ENCODE measurements at places on chromosomes 5 and 9.

- DNase-seq: no peak
Observed at GRCh38 chr5:95417971-95418370, 26.8 kb downstream of the FAM81B start.

- no peak for DNase-seq
Observed at GRCh38 chr5:39469777-39470415, 45.1 kb upstream of the DAB2 start.

DNA sequence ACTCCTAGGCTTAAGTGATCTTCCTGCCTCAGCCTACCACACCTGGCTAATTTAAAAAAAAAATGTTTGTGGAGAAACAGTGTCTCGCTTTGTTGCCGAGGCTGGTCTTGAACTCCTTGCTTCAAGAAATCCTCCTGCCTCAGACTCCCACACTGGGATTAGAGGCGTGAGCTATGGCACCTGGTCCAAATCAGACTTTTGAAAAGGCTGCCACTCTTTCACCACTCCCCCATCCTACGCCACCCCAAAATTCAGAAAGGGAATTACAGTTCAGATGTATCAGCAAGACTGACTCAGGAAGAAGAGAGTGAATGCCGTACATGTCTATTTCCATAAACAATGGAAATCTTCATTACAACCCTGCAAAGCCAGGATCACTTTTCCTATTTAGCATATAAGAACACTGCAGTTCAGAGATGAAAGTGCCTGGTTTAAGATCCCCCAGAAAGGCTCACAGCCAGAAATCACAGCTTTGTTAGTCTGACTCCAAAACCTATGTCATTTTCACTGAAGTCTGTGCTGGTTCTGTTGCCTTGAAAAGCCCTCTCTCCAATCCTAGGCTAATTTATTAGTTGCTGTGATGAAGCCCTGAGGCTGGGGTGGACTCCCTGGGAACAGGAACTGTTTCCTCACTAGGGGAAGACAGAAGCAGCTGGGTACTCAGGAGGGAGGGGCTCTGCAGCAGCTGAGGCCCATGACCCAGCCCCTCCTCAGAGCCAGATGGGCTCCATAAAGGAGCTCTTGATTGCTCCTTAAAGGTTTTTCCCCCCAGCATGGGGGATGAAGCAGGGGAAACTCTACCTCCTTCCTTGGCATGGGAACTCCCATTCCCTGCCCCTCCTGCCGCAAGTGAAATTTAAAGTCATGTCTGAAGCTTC lies 3.1 kb downstream of the FBLL1 start:
- DNase-seq: no peak

- no peak for DNase-seq
Observed at GRCh38 chr5:147017191-147017590, 138.6 kb upstream of the PPP2R2B start.

- no peak for DNase-seq
Observed at GRCh38 chr9:33155393-33155792, 11.7 kb downstream of the B4GALT1 start.

DNA sequence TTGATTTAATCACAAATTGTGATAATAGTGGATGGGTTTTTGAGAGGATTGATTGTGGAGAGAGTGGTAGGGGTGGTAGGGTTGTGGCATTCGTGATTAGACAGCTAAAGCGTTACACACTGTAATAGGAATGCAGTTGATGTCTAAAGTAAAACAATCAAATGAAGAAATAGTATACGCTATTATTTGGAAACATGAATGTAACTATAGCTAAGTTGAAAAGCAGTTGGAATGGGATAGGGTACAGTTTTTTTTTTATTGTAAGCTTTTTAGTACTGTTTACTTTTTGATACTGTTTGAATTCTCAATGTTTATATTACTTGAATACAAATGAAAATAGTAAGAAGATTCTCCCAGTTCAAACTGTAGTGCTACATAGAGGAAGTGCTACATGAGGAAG lies 51.8 kb downstream of the RANBP17 start:
- DNase-seq: no peak

- DNase-seq: no peak
Observed at GRCh38 chr9:136726631-136727191, 14.3 kb downstream of the DIPK1B start.

- no peak for DNase-seq
Observed at GRCh38 chr5:31383734-31384133, 148.2 kb downstream of the DROSHA start.

GRCh38 chr9:4009006-4009511 lies 290.8 kb downstream of the GLIS3 start:
- DNase-seq: no peak

DNA sequence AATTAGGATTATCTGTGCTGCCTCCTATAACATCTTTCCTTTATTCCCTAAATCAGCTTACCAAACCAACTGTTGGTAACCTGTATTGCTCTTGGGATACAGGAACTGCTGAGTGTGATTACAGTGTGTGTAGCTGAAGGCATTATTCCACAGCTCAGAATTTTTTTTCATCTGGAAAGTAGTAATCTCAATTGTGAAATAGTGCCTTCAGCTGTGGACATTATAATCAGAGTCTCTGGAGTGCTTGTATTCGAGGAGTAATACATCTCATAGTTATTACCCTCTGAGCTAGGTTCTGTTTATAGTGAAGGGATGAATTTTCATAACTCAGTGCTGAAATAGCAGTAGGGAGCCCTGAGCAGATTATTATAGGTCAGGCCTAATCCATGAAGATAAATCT lies 199.5 kb downstream of the MAST4 start:
- no peak for DNase-seq

- DNase-seq: no peak
Observed at GRCh38 chr5:56327809-56328208, 94.7 kb upstream of the ANKRD55 start.

DNA sequence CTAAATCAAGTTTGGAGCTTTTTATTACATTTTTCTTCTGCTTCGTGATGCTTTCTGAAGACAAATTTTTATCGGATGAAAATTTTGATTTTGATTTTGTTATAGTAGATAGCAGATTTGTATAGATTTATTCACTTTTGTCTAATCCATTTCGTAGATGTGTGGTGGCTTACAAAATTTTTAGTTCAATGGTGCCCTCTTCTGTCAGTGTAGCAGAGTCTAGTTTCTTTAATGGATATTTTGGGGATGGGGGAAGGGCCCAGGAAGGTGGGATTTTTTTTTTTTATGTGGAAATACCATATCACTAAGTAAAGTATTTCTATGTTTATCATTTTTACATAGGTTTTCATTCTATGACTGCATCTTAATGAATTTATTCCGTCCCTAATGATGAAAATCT lies 259.9 kb upstream of the TARS1 start:
- DNase-seq: no peak
